Foreskin fibroblast (primary cell): ENCODE measurements at places on chromosomes 7 and 10.

- no peak for DNase-seq
Measured at GRCh38 chr10:131810036-131810804, 90.6 kb upstream of the PPP2R2D start.

DNA sequence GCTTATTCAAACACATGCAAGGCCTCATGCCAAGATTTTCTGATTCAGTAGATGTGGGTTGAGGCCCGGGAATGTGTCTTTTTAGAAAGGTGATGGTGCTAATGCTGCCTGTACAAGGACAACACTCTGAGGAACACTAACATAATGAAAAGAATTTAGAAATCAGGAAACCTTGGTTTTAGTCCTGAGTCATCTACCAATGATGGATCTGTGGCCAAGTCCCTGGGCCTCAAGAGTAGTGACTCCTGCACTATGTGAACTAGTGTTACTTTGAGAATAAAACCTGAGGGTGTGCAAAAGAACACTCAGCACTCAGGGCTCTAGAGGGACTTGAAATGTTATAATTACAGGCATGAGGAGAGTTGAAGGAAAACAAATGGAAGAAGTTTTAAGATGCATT lies 741.7 kb upstream of the GALNT17 start:
- no peak for DNase-seq

GRCh38 chr10:124717911-124718741 lies 26.1 kb downstream of the FAM53B start:
- DNase-seq, result no peak

DNA sequence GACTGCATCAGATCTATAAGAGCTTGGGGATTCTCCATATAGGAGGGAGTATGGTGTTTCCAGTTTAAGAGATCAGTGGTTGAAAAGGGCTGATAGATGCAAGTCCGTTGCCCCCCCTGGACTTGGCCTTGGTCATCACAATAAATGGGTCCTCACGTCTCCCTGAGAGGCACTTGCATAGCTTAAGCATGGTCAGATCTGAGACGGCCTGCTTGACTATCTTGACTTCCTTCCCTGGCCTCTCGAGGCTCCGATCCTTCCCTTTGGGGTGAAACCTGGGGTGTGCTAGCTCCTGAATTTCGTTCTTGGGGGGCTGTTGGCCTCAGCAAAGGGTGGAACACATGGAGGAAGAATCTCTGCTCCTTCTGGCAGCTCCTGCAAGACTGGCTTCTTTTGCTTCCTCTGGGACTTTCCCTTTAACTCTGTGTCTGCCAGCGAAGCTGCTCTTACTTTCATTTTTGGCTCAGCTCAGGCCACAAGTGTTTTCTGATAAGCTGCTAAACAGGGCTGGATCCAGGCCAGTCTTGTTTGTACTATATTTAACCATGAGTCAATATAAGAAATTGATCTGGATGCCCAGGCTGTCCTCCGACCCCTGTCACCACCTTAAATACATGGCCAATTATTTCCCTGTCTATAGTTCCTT lies 11.2 kb upstream of the ZNF485 start:
- DNase-seq, result peak; percentile 26

DNA sequence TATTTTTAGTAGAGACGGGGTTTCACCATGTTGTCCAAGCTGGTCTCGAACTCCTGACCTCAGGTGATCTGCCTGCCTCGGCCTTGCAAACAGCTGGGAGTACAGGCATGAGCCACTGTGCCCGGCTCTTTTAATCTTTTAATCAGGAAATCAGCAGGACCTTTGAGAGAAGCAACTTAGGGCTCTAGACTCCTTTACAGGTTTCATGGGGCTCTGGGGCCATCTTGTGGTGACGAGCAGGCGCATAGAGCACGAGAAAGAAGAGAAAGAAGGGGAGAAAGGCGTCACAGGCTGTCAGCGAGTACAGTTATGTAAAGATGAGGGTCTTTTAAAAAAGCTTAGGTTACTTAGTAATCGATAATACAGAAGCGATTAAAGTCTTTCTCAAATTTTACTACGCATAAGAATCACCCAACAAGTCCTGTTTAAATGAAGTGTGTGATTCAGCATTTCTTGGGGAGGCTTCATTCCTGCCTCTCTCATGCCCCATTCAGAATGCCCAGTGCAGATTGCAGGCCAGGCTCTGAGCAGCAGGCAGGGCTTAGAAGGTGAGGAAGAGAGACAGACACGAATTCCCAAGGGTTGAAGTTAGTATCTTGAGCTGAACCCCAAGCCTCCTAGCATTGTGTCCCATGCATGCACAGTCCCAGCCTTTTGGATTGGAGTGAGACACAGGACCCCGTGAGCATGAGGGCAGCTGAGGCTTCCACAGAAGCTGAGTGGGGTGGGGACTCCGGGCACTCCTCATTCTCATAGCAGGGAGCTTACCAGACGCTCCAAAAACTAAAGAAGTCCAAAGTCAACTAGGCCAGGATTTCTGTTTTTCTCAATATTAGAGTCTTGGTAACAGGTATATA lies 23.6 kb upstream of the PFKP start:
- peak; percentile 86 for DNase-seq

DNA sequence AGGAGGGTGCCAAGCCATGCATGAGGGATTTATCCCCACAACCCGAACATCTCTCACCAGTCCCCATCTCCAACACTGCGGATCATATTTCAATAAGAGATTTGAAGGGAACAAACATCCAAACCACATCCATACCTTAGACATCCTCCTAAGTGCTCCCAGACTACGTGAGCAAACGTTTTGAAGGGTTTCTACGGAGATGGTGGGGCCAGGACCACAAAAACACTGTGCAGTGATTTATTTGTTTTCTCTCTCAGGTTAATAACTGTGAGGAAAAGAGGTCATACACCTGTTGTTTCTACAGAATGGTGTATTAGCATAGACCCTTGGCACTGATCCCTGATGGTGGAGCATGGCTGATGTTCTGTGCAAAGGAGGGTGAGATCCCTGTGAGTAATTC lies 277.8 kb downstream of the FRMD4A start:
- DNase-seq, result no peak

- DNase-seq, result no peak
Measured at GRCh38 chr10:63865210-63865609, 344.0 kb downstream of the REEP3 start.

- no peak for DNase-seq
Measured at GRCh38 chr10:24804956-24805355, 81.3 kb upstream of the ARHGAP21 start.

DNA sequence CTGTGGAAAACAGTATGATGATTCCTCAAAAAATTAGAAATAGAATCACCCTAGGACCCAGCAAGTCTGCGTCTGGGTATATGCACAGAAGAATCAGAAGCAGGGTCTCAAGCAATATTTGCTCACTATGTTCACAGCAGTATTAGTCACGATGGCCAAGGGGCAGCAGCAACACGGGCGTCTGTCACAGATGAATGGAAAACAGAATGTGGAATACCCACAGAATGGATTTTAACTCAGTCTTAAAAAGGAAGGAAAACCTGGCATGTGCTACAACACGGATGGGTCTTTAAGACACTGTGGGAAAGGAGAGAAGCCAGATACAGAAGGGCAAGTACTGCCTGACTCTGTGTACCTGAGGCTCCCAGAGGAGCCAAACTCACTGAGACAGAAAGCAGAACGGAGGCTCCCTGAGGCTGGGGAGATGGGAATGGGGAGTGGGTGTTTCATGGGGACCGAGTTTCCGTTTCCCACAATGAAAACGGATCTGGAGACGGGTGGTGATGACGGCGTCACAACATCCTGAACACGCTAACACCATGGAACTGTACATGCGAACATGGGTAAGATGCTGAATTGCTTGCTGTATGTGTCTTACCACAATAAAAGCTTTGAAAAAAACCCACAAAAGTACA lies 36.7 kb upstream of the INPP5A start:
- DNase-seq, result no peak

DNA sequence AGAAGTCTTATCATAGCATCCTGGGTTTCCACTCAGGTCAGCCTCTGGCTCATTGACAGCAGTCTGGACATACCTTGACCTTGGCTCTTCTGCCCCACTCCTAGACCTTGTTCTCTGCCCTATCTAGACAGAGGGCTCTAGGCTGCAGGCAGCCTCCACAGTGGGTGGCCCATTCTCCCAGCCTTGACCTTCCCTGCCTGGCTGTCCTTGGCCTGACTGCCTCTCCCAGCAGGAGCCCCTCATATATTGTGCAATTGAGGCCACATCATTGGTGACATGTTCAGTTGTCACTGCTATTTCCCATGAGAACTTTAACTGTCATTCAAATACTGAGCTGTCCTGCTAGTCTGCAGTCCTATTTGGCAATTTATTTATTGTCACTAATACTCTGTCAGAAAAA lies 503.4 kb downstream of the PLXNA4 start:
- DNase-seq, result no peak

DNA sequence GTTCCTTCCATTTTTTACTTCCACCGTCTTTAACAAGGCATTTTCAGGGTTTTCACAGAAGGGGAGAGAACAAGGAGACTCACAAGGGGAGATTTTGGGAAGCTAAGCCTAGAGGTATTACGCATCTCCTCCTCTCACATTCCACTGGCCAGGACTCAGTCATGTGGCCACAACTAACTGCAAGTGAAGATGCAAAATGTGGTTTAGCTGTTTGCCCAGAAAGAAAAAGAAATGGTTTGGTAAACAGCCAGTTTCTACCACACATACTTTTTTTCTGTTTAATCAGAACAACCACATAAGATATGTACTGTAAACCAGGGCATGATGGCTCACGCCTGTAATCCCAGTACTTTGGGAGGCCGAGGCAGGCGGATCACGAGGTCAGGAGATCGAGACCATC lies 21.4 kb upstream of the HELLS start:
- no peak for DNase-seq
